Uterus (tissue), 4 donors: ENCODE measurements at places on chromosomes 16 and 17.

DNA sequence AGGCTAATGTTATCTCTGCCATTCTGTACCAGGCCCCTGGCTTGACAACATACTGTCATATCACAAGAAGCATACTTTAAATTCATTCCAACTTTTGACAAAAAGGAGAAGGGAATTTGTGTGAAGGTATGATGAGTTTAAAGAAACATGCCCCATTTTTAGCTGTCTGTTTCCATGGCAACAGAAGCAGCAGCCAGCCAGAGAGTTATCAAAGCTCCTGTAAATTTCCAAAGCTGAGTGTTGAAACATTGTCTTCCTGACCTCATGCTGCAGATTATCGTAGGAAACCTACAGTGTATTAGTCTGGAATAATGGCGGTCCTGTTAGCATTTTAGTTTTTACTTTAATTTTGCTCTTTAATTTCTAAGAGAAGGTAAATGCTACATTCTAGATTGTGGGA lies 124.9 kb downstream of the MRTFB start:
- no peak for DNase-seq

- DNase-seq, result no peak
Measured at GRCh38 chr17:58575511-58575910, 61.1 kb upstream of the MTMR4 start.

DNA sequence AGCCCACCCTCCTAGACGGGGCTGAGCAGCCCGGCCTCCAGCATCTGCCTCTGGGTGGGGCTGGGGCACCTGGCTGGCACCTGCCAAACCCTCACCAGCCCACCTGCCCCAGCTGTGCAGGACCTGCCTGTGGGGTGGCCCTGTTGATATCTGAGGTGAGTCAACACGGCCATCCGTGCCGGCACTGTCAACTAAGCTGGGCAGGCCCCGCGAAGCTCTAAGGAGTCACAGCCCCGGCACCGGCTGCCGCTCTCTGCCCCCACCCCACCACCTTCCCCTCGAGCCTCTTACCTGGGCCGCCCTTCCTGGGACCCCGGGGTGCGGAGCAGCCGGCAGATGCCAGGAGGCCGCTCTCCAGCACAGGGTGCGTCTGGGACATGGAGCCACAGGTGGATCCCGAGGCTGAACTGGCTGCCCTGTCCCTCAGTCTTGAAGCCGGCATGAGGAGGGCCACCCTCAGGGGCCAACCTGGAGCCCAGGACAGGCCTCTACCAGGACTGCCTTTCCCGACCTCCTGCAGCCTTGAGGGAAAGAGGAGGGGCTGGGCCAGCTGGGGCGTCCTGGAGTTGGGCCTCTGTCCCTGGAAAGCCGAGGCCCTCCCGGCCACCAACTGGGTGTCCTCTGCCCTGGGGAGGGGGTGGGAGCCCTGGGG lies 515 bp downstream of the CBFA2T3 start:
- DNase-seq, result no peak

DNA sequence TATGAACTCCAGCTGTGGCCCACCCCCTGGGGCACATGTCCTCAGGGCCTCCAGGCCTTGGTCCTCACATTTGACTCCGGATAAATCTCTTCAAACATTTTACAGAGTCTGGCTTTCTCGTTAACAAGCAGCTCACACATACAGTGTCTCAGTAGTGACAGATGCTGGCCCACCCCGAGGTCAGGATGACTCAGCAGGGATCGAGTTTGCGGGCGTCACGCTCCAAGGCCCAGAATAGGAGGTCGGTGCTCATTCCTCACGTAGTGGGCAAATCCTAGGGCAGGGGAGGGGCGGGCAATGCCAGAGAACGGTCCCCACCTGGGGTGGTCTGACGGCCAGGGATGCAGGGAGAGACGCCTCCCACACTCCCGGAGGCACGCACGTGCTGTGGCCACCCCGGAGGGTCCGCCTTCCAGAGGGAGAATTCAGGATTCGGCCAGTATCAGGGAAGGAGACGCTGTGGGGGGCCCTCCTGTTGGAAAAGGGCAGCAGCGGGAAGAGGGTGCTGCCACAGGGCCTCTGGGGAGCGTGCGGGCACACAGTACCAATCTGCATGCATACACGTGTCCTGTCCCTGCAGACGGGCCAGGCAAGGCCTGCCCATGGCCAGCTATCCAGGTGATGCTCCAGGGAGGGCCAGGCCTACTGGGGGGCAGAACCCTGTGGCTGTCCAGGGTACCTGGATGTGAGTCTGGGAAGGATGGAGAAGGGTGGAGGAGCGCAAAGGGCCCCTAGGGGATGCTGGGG lies 8.6 kb downstream of the SLC7A5 start:
- DNase-seq, result no peak

- no peak for DNase-seq
Measured at GRCh38 chr16:1713933-1714332, 7.9 kb downstream of the MAPK8IP3 start.

- DNase-seq, result no peak
Measured at GRCh38 chr17:67390646-67391361, 13.7 kb downstream of the PITPNC1 start.

- DNase-seq, result no peak
Measured at GRCh38 chr17:76545918-76546555, 6.2 kb downstream of the PRCD start.

DNA sequence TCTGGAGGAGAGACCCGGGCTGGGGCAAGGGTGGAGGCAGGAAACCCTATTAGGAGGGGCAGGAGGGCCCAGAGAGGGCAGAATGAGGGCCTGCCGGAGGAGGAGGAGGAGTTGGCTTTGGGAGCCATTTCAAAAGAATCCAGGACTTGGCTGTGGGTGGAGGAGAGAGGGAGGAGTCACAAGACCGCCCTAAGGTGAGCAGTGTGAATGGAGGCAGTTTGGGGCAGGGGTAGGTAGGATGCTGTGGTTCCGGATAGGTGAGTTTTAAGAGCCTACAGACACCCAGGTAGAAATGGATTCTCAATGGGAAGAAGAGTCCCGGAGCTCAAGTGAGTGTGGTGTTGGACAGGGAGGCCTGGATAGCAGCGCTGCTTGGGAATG lies 80.3 kb downstream of the ARHGAP23 start:
- no peak for DNase-seq

- DNase-seq, result no peak
Measured at GRCh38 chr16:77077256-77077922, 113.6 kb upstream of the MON1B start.

GRCh38 chr16:84789431-84789830 lies 30.4 kb upstream of the CRISPLD2 start:
- no peak for DNase-seq

GRCh38 chr17:40327244-40327729 lies 18.3 kb downstream of the RARA start:
- no peak for DNase-seq

DNA sequence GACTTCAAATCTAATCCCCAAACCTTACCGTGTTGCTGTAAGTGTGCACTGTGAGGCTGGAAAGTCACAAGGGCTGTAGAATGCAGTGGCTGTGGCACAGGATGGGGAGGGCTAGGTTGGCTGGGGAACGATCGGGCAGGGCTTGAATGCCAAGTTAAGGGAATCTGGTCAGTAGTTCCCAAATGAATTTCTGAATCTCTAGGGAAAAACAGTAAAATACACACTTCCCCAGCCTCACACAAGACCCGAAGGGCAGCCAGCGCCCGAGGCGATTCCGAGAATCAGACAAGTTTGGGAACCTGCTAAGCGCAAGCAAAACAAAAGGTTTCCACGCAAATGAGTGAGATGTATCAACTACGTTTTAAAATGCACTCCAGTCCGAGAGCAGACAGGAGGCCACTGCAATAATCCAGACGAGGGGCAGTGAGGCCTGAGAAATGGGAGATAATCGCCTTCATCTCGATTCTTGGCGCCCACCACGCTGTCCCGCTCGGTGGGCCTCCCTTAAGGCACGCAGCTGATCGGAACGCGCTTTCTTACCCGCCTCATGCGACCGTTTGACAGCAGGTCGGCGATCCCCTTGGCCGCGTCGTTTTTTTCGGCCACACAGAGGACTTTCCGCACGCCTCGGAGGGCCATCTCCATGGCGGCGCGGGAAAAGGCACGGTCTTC lies 599 bp downstream of the TOP3A start:
- no peak for DNase-seq

- no peak for DNase-seq
Measured at GRCh38 chr16:30142672-30143346, 19.8 kb upstream of the MAPK3 start.

GRCh38 chr17:56761387-56761786 lies 72.3 kb downstream of the C17orf67 start:
- DNase-seq, result no peak

DNA sequence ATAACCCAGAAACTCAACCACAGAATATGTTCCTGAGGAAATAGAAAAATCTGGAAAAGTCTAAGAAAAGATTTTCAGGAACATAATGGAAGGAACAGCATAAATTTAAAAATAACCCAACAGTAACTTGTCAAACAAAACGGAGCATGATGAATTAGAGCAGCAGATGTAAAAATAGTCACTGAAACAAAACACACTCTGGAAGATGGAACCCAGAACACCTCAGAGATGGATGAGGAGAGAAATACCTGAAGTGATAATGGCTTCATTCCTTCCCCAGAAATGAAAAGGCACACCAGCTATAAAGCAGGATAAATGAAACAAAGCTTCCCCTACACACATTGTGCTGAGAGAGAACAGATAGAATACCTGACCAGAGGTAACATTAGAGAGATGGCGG lies 6.3 kb downstream of the TK1 start:
- no peak for DNase-seq

- DNase-seq, result peak; percentile 82
Measured at GRCh38 chr17:38912221-38912813, 13.1 kb upstream of the LASP1NB start.

DNA sequence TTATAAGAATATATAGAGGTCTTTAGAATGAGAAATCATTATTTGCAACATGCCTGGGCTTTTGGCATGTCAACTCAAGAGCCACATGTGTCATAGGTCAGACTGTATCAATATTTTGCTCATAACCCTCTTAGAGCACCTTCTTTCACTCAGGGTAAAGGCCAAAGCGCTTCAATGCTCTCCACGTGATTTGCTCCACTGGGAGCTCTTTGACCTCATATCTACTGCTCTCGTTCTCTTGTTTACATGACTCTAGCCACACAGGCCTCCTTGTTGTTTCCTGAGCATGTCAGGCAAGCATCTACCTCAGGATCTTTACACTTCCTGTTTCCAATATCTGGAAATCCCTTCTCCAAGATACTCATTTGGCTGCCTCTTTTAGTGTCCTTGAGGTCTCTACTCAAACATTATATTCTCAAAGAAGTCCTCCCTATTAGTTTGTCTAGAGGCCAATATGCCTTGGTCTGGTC lies 148.4 kb downstream of the TOX3 start:
- DNase-seq, result no peak

- no peak for DNase-seq
Measured at GRCh38 chr17:39666231-39666600, 1.1 kb downstream of the TCAP start.

GRCh38 chr16:2775131-2775716 lies 1.9 kb downstream of the ELOB start:
- no peak for DNase-seq

GRCh38 chr16:87086575-87086974 lies 230.6 kb downstream of the C16orf95 start:
- DNase-seq, result no peak

DNA sequence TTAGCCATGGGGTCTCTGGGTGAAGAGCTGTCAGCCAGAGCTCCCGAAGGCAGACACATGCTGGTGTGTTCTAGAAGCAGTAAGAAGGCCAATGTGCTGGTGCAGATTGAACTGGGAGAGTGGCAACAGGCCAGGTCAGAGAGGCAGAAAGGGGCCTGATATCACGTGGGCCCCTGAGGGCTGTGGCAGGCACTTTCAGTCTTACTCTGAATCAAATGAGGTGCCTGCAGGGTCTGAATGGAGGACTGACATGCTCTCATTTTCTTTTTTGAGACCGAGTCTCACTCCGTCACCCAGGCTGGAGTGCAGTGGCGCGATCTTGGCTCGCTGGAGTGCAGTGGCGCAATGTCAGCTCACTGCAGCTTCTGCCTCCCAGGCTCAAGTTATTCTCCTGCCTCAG lies 293.8 kb downstream of the ABCC12 start:
- DNase-seq, result no peak

- DNase-seq, result peak; percentile 72
Measured at GRCh38 chr16:57299009-57299718, 14.7 kb upstream of the PLLP start.

DNA sequence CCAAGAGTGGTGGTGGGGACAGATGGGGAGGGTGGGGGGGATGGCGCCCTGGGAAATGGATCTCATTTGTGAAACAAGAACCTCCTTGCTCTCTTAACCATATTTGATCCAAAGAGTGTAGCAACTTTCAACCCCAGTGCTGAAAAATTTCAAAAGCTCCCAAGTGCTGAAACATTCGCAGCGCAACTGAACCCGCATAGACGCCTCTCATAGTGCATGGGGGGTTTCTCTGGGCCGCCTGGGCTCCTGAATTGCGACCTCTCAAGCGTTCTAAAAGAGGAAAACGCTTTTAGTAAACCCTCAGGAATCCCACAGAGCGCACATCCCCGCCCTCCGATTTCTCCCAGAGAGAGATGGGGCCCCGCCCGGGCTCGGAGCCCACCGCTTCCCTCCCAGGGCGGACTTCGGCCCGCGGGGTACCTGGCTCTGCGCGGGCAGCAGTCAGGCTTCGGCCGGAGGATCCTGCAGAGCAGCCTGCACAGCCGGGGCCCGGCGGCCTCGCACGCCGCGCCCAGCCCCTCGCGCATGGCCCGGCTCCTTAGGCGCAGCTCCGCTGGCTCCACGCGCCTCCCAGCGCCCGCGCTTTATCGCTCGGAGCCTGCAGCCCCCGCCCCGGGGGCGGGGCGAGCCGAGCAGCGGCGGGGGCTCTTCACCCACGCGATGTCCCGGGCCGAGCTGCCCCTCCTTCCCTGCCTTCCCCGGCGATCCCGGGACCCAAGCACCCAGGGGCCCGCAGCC lies 7.0 kb downstream of the NOS2 start:
- DNase-seq, result no peak

GRCh38 chr16:84378567-84378966 lies 10.2 kb downstream of the ATP2C2 start:
- DNase-seq, result no peak

DNA sequence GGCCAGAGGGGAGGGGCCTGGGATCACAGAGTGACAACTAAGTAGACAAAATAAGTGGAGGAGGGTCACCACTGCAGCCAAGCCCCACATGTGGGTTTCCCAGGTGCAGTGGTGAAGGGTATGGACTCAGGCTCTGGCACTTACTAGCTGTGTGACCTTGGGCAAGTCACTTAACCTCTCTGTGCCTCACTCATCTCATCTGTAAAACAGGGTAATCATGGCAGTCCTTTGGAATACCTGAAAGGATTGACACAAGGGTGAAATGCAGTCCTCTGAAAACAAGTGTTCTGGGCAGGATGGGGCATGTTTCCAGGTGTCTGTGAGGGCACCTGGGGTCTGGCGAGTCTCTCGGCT lies 55.8 kb downstream of the NKD1 start:
- DNase-seq, result no peak
